ENCODE measurements at places on chromosomes 5 and 9.

- no peak for DNase-seq
These were observed 57.9 kb downstream of the DOCK8 start for GRCh38 chr9:272251-273213.

GRCh38 chr9:96399325-96399633 lies 15.8 kb upstream of the SLC35D2 start:
- no peak for DNase-seq

DNA sequence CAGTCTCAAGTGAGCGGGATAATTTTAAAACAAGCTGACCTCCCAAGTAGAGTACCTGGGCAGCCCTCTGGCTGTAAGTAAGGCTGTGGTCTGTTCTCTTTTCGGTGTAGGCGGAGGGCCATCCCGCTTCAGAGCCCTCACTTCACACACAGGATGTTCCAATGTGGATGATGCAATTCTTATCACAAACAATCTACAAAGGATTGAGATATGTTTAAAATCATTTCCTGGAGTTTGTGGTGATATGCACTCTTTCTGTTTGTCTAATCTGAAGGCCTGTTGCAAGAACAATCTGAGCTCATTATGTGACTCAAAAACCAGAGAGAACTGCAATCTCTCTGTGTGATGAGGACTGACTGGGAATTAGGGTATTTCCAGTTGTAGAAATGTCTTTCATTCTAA lies 42.5 kb downstream of the ITGA2 start:
- DNase-seq, result no peak

DNA sequence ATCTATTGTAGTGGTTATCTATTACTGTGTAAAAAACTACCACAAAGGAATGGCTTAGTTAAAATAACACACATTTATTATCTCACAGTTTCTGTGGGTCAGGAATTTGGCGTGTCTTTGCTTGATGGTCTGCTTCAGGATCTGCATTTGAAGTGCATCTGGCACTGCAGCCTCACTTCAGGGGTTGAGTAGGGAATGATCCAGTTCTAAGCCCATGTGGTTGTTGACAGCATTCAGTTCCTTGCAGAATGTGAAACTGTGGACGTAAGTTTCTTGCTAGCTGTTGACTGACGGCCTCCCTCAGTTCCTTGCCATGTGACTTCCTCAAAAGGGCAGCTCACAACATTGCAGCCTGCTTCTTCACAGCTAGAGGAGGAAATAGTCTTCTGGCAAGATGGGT lies 2.1 kb upstream of the OGN start:
- no peak for DNase-seq

GRCh38 chr5:134459491-134459890 lies 47.8 kb upstream of the CDKN2AIPNL start:
- DNase-seq, result no peak

- no peak for DNase-seq
These were observed 109.6 kb downstream of the ZCCHC7 start for GRCh38 chr9:37229882-37230482.

- no peak for DNase-seq
These were observed 44.3 kb upstream of the TESK1 start for GRCh38 chr9:35560625-35561337.

DNA sequence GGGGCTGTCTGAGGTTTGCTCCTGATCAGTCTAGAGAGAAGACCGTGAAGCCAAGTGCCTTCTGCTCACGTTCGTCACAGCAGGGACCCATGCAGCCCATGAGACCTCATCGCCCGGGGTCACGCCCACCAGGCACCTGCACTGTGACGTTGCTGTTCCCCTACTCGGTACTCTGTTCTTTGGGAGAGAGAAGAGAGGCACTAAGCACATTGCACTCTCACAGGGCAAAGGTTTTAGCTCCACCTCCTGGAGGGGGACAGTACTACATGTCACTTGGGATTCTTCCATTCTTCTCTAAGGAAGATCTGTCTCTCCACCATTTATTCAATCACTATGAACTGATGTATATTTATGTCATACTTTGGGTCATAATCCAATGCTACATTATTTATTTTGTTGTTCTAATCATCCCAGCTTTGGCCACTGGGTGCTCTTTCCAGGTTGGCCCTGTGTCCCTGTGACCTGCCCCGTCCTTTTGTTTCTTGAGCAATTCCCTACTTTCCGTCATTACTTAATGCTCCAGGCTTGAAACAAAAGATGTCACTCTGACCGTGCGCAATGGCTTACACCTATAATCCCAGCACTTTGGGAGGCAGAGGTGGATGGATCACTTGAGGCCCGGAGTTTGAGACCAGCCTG lies 31.4 kb upstream of the BRD3 start:
- DNase-seq, result peak; percentile 59

- no peak for DNase-seq
These were observed 179.9 kb downstream of the GAS1 start for GRCh38 chr9:86767373-86767772.

GRCh38 chr9:36832164-36832795 lies 201.8 kb downstream of the PAX5 start:
- DNase-seq, result no peak

GRCh38 chr9:35905912-35906679 lies at the start of gene HRCT1:
Gene HRCT1, plus strand, starts transcription at chr9:35906202. Its CDS starts 86 bp downstream, at chr9:35906288.
- DNase-seq, result peak; percentile 96

- DNase-seq, result peak; percentile 74
These were observed 2.7 kb downstream of the LARP1 start for GRCh38 chr5:154757814-154758406.

DNA sequence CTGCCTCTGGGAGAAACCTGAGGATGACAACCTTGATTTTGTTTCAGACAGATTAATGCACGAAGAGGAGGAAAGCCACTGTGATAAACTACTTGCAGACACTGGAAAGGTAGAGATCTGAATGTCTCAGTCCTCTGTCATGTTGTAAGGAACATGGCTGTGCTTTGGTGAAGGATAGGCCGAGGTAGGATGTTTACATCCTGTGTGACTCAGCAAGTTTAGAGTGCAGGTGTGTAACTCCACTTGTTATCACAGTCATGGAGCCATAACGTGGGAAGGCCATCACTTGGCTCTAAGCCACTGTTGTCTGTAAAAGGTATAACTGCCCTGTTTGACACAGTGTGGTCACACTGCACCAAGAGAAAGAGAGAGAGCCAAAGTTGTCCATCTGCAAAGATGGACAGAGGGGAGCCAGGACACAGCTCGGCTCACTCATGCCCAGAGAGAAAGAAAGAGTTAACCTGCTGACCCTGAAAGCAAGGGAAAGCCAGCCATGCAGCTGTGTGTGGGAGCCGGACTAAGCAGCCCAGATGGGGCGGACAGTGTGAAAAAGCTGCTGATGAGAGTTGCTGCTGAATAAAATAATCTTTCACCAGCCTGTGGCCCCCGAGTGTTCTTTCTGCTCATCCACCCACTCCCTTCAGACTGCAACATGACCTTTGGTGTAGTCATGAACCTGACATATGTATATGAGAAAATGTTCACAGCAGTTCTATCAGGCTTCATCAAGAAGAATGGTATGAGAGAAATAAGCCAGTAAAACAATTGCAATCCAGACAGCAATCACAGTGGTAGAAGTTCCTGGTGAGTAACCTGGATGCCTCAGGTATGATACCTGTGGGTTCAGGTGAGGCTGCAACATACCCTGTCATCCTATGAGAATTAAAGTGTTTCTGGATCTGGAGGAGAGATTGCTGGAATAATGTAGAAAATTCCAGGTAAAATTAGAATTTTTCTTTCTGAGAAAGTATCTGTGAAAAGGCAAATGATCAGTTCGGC lies 115.9 kb downstream of the TARS1 start:
- no peak for DNase-seq

DNA sequence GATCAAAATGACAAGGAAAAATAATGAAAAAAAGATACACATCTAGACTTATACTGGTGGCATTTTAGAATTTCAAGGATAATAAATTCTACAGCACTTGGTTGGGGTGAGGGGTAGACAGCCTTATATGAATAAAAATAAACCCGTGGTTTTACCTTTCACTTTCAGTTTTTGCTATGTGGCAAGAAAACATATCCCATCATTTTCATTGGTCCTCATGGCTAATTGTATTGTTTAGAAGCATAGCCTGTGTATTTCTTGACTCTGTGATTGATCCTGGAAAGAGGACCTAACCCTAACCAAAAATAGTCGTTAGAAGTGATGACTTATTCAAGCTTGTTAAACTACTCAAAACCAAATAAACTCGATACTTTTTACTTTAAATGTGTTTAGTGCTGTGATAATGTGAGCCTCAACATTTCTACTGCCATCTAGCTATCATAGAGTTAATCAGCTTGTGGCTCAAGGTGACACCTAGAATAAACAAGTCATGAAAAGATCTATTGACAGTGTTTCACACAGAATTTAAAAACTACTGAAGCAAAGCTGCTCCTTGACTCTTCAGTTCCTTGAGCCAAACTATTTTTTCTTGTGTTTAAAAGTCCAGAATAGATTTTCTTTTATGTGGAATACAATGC lies 153.3 kb upstream of the IZUMO3 start:
- DNase-seq, result no peak

GRCh38 chr9:126024581-126025230 lies 277.5 kb downstream of the PBX3 start:
- no peak for DNase-seq

DNA sequence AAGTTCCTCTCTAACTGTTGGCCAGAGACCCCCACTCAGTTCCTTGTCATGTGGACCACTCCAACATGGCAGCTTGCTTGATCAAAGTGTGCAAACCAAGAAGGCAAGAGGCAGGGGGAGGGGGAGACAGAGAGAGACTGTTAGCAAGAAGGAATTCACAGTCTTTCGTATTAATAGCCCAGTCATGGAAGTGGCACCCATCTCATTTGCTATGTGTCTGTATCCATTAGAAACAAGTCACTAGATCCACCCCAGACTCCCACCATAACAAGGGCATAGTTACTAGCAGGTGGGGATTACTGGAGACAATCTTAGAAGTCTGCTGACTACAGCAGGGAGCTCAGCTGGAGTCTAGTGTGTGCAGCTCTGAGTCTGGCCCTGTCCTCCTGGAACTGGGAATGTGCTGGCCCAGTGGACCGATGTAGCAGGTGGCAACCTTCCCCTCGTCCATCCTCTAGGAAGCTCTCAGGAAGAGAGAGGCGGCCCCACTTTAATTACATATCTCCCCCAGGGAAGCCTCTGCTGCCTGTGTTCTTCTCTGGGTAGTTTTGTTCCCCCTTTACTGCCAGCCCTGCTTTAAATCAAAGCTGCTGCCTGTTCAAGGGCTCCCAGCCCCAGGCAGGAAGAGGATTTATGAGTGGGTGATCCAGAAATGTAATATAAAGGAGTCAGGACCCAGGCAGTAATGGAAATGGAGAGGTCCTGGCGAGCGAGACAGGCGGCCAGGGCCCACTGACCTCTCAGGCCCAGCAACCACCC lies 47.8 kb upstream of the ALDH1B1 start:
- DNase-seq, result no peak
